ENCODE measurements at places on chromosomes 6 and 20.

DNA sequence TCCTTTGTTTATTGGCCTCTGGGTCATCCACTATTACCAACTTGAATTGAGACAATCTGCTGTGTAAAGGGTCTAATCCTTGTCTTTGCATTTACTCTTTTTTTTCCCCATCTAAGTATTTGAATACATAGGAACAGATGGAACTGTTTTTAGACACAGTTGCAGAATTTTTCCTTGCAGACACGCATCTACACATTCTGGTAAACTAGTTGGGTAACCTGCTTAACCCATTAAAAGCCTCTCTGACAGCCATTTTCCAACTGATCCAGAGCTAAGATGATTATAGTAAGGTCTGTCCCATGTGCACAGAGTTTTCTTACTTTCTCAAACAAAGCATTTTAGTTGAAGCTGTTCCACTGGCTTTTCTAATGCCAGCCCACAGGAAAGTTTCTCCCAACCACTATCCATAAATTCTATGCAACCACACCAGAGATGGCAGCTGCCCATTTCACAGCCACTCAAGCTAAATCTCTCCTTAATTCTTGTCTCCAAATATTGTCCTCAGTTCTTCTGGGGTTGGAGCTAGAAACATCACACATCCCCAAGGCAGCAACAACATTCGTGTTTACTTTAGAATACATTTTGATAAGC, 492.1 kb downstream of the MAFB start:
- no peak for DNase-seq

GRCh38 chr6:106895703-106896040, 78.9 kb downstream of the CD24 start:
- no peak for DNase-seq

DNA sequence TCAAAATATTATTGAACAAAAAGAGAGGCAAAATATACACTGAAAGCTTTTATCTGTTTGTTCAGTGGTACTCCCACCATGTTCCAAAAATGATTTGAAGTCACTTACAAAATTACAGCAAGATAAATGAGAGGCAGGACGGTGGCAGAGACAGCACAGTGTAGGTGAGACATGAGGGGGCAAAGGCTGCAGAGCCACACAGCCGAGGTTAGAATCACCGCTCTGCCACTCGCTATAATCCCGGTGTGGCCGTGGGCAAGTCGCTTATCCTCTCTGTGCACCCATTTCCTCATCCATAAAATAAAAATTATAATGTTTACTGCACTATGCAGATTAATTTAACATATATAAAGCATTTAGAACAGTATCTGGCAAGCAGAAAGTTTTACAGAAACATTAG, 140.1 kb upstream of the BEND6 start:
- DNase-seq = no peak

DNA sequence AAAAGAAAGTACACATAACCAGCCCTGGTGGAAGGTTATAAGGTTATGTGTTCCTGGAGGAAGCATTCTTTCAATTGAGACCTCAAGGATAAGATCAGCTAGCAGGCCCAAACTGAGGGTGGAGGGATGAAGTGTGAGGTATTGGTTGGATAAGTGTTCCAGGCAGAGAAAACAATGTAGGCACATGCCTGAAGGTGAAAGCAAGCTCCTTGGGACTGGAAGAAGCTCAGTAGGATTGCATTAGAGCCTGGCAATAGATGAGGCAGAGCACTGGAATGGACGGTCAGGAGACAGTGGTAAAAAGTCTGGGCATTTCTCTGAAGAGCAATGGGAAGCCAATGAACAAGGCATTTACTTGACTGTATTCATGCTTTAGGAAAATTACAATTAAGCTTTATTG, 89.9 kb upstream of the SHLD1 start:
- no peak for DNase-seq
